ENCODE measurements at places on chromosomes 12 and 14.

DNA sequence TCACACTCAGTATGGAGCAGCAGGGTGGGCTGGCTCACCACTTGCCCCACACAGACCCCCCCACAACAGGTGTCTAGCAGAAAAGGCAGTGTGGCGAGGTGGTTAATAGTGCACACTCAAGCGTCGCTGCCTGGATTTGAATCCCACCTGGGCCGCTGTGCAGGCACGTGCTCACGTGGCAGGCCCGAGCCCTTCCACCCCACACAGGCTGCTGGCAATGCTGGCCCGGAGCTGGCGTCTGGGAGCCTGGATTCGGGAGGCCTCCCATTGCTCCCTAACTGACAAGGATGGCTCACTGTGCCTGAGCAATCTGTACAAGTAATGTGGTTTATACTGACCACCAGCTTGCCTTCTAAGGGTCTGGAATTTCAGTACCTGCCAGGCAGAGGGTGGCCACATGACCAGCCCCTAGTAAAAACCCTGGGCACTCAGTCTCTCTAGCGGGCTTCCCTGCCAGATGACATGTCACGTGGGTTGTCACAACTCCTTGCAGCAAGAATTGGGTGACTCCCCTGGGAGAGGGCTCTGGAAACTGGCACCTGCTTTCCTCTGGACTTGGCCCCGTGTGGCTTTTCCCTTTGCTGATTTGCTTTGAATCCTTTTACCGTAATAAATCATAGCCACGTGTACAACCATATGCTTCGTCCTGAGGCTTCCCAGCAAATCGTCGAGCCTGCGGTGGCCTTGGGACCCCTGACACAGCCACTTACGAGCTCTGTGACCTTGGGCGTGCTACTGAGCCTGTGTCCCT, 72.8 kb downstream of the SCARB1 start:
- no peak for DNase-seq

GRCh38 chr12:10409392-10409791, at the start of gene KLRC4:
Gene KLRC4, minus strand, starts transcription at chr12:10409757. Its CDS starts 182 bp downstream, at chr12:10409575.
- DNase-seq = no peak

DNA sequence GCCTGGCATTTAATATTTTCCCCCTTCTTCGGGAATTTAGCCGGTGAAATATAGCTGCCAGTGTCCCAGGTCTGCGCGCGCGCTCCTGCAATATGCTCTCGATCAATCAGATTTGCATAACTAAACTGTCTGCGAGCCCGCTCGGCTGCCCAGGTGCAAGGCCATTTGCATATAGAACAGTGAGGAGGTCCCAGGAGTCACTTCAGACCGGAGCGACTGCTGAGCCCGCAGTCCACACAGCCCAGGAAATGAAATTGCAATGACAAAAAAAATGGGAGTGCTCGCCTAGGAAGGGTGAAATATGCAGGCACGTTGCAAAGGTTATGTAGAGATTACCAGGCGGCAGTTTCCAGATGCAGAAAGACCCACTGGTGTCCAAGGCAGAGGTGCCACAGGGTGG, 228.5 kb downstream of the VRK1 start:
- DNase-seq = no peak

DNA sequence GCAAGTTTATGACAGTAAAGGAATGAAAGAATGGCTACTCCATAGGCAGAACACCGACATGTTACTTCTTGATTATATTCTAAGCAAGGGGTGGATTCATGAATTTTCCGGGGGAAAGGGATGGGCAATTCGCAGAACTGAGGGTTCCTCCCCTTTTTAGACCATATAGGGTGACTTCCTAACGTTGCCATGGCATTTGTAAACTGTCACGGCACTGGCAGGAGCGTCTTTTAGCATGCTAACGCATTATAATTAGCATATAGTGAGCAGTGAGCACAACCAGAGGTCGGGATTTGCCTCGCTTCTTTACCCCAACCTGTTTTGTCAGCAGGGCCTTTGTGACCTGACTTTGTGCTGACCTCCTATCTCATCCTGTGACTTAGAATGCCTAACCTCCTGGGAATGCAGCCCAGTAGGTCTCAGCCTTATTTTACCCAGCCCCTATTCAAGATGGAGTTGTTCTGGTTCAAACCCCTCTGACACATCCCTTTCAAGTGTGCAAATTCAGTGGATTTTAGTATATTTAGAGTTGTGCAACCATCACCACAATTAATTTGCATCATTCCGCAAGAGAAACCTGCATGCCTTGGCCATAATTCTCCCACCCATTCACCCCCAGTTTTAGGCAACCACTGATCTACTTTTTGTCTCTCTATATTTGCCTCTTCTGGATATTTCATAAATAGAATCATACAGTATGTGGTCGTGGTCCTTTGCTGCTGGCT, 27.4 kb downstream of the PALS1 start:
- DNase-seq = no peak

DNA sequence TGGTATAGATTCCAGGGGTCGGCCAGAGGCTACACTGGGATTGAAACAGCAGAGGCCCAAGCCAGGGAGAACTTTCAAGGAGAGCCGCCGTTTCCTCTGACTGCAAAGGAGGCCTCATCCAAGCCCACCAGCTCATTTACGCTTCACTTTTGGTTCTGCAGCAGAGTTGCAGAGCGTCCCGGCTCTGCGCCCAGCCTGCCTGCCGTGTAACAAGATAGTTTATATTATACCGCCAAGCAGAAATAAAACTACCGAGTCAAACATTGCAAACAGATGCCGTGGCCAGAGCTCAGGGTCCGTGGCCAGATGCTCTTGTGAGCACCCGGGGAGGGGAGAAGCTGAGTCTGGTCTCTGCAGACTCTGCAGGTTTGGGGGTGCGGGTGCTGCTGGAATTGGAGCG, 60.7 kb upstream of the TBX3 start:
- DNase-seq = no peak

GRCh38 chr14:104939666-104940410, 15.2 kb downstream of the PLD4 start:
- DNase-seq = no peak
